Fibroblast of the aortic adventitia (primary cell): ENCODE measurements at places on chromosomes 1 and 21. TPM values are rescaled to one million over a fixed set of nuclear protein-coding genes. Genes with fewer than 3 reads are reported as not detected.

KCNE1 gene
- total RNA-seq = 0.09 and 0.74 TPM in 2 replicates

B4GALT2 gene
- 19.7 and 99.1 TPM in 2 replicates for total RNA-seq

SLAMF6 gene
- not detected in 2 replicates for total RNA-seq

KCNJ15 gene
- 0.36 TPM in 1 of 2 replicates, not detected in the other for total RNA-seq

AHCTF1 gene
- 26.5 and 38.7 TPM in 2 replicates for total RNA-seq

FNDC5 gene
- total RNA-seq = 0.41 and 0.99 TPM in 2 replicates

ERG gene
- total RNA-seq = 6.9 and 9.9 TPM in 2 replicates

TFF3 gene
- total RNA-seq = not detected in 2 replicates

RIMKLA gene
- total RNA-seq = 0.09 TPM in 1 of 2 replicates, not detected in the other

GJC2 gene
- 2.0 and 2.6 TPM in 2 replicates for total RNA-seq

KRTAP7-1 gene
- not detected in 2 replicates for total RNA-seq

SERPINC1 gene
- not detected in 2 replicates for total RNA-seq

BMP8B gene
- not detected in 2 replicates for total RNA-seq

HNRNPU gene
- total RNA-seq = 348 and 773 TPM in 2 replicates

HPCA gene
- total RNA-seq = 0.49 TPM in 1 of 2 replicates, not detected in the other

ZNF672 gene
- 12.9 and 14.0 TPM in 2 replicates for total RNA-seq

FMO2 gene
- 0.45 and 7.4 TPM in 2 replicates for total RNA-seq

ADAMTS4 gene
- total RNA-seq = 1.1 and 3.1 TPM in 2 replicates

MPZ gene
- total RNA-seq = 0.09 and 1.2 TPM in 2 replicates

WNT3A gene
- not detected in 2 replicates for total RNA-seq

FAM167B gene
- 1.4 and 2.1 TPM in 2 replicates for total RNA-seq

SH3BGR gene
- 6.2 and 11.0 TPM in 2 replicates for total RNA-seq

CA6 gene
- total RNA-seq = not detected in 2 replicates

GPA33 gene
- not detected in 2 replicates for total RNA-seq

AQP10 gene
- not detected in 2 replicates for total RNA-seq

HORMAD1 gene
- total RNA-seq = not detected in 2 replicates

CLDN19 gene
- not detected in 2 replicates for total RNA-seq

FAM72B gene
- 2.8 and 5.6 TPM in 2 replicates for total RNA-seq

TNFRSF8 gene
- 0.09 and 15.4 TPM in 2 replicates for total RNA-seq

TMEM269 gene
- 0.09 TPM in 1 of 2 replicates, not detected in the other for total RNA-seq

DMRTA2 gene
- 0.18 TPM in 1 of 2 replicates, not detected in the other for total RNA-seq

NBPF20 gene
- 1.8 and 2.1 TPM in 2 replicates for total RNA-seq

SPRR1B gene
- total RNA-seq = not detected in 2 replicates

CYP4A11 gene
- not detected in 2 replicates for total RNA-seq

LHX8 gene
- 0.09 TPM in 1 of 2 replicates, not detected in the other for total RNA-seq
